Activated T-helper 2 cell treated with anti-CD3 and anti-CD28 coated beads, Interferon-gamma antibody, Interleukin-2, Interleukin-4, amounts not matched to agents 10 μg/mL and 5 μg/mL and 100 μg/mL, durations not matched to agents 14 hours and 24 hours and 36 hours (primary cell): ENCODE measurements at places on chromosomes 1 and 21. TPM values are rescaled to one million over a fixed set of nuclear protein-coding genes. Genes with fewer than 3 reads are reported as not detected.

The CAMK2N1 gene
- total RNA-seq, result 2.2 TPM in 2 replicates

The PRELP gene
- total RNA-seq, result not detected in 2 replicates

GRCh38 chr1:165650981-165651625, 20.1 kb downstream of the MGST3 start:
- DNase-seq, result no peak

DNA sequence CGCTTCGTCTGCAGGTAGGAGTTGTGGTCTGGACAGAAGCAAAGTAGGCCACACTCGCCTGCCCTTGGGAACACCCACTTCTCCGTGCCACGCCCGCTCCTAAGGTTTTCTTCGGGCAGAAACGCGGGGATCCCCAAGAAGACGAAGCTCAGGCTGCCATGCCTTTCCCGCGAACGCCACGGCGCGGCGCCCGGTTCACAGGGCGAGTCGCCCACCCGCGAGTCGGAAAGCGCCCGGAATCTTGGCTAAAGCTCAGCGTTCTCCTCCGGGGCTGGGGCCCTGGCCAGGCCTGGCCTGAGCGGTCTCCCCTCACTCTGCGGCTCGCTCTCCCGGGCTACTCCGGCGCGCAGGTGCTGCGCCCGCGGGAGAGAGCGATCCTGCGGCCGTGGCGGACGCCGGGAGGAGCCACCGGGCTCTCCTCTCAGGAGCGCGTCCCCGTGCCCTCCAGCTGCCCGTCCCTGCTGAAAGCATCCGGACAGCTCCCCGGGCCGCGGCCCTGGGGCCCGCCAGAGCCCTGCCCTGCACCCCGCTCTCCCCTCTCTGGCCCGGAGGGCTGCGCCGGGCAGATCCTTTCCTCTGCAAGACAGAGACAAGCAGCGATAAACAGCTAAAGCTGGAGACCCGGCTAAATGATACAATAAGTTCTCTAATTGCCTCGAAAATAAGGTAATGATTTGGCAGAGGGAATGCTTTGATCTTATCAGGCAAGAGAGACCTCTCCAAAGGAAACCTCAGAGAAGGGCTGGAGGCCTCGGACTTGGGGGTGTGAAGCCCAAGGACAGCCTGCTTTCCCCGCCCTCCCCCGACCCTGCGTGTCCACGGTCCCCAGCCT, 6.7 kb upstream of the WNT2B start:
- peak; percentile 22 for DNase-seq

- DNase-seq, result no peak
Measured at GRCh38 chr1:53590531-53591515, 131.6 kb downstream of the DMRTB1 start.

DNA sequence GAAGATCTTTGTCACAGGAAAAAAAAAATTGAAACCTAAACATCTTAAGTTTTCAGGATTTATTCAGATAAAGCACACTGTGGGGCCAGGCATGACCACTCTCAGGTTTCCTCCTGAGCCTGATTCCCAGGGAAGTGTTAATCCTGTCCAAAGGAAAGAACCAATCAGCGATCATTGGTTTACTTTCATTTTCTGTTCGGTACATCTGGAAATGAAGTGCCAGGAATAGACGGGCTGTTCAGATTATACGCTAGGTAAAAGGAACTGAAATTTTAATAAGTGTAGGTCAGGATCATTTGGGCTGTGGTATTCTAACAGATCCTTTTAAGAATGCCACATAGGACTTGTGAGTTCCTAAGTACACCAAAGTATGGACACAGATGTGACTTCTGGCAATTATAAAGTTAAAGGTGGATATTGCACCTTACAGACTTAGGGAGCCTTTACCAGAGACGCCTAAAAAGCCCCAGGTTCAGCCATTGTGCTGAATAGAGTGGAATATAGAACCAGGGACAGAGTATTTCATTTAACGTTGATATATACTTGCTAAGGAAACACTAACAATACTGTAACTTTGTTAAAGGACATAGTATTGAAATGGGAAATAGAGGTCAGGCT, 9.3 kb upstream of the CACYBP start:
- DNase-seq, result no peak

DNA sequence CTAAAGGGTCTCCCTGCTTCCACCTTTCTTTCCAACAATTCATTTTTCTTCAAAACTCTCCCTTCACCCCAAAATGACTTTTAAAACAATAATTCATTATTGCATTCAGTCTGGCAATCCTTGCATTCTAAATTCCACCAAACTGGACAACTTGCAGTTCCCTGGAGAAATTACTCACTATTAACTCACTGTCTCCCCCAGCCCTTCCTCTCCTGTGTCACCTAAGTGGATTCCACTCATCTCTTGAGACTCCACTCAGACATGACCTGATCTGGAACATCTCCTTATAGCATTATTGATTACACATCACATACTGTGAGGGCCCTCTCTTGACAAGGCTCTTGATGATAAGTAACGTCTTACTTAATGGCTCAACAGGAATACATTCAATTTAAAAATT, 257.1 kb downstream of the BRINP2 start:
- DNase-seq, result no peak

- no peak for DNase-seq
Measured at GRCh38 chr1:71343686-71344416, 263.0 kb upstream of the ZRANB2 start.

GRCh38 chr1:186634511-186634910, 45.7 kb downstream of the PTGS2 start:
- no peak for DNase-seq

GRCh38 chr1:22414244-22414751, 37.4 kb upstream of the ZBTB40 start:
- DNase-seq, result no peak

DNA sequence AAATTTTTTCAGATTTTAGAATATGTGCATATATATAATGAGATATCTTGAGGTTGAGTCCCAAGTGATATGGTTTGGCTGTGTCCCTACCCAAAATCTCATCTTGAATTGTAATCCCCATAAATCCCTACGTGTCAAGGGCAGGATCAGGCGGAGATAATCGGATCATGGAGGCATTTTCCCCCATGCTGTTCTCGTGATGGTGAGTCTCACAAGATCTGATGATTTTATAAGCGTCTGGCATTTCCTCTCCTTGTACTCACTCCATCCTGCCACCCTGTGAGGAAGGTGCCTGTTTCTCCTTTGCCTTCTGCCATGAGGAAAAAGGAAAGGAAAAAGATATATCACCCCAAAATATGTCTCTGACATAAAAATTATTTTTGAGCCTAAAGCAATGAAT, 64.6 kb downstream of the TOR3A start:
- no peak for DNase-seq

DNA sequence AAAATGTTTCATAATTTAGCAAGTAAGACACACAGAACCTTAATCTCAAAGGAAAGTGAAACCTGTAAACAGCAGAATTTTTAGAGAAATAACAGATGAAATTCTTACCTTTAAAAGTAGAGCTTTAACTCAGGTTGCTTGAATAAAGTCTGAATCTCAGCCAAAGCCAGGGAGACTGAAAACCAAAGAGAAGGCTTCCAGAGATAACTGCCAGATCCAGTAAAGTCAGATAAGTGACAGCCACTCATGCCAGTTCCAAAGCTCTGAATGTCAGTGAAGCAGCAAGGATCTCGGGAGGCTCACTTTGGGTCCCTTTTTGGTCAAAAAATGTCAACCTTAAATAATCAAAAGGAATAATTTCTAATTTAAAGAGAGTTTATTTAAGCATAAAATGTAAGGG, 199.9 kb upstream of the CHRM3 start:
- no peak for DNase-seq

- no peak for DNase-seq
Measured at GRCh38 chr1:205045146-205045545, 2.1 kb downstream of the CNTN2 start.

The MIXL1 gene
- total RNA-seq, result 0.39 TPM in 1 of 2 replicates, not detected in the other

DNA sequence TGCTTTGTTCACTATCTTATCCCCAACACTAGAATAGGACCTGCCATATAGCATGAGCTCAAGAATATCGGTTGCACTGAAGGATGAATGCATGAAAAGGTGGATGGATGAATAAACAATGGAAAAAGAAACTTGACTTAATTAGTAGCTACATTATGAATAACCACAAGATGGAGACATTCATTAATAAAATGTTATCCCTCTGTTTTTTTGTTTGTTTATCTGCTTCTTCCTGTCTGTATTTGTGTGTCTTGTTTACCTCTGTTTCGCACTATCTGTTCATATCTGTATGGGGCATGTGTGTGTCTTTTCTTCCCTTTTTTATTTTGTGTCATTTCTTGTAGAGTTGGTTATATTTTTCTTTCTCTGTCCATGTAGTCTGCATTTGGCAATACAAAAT, 1.1 kb upstream of the OR14I1 start:
- DNase-seq, result no peak

DNA sequence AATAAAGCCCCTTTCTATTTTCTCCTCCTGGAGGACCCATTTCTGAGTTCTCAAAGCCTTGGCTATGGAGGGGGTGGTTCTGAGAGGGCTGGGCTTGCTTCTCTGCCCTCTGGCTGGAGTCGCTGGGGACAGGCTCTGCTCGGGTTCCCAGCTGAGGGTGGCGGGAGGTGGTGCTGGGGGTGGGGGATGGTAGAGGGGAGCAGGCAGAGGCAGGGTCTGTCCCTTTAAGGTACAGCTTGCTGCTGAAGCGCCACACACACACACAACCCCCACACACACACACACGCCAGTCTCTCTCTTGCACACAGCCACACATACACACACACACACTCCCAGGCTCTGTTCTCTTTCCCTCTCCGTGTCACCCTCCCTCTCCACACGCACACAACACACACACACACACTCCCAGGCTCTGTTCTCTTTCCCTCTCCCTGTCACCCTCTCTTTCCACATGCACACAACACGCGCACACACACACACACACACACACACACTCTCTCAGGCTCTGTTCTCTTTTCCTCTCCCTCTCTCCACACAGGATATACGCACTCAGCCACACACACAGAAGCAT, 69.8 kb upstream of the SSBP3 start:
- DNase-seq, result no peak

The TRIM67 gene
- total RNA-seq, result not detected in 2 replicates

GRCh38 chr1:159911326-159912070, 11.5 kb upstream of the CFAP45 start:
- no peak for DNase-seq

DNA sequence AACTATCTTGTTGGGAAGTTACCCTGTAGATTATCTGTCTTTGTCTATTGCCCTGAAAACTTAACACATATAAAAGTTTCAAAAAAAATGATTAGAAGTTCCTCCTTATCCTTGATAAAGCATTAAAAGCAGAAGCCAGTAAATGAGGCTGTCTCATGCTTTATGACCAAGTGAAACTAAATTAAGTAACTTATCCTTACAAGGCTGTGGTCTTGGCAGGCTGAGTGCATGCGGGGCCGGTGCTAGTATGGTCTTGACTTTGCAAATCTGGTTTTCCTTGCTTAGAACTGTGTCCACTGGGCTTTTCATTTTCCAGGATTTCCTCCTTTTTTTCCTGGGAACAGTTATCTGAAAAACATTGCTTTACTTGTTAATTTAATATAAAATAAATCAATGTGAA, 43.1 kb downstream of the PCNX2 start:
- DNase-seq, result no peak

The CELSR2 gene
- total RNA-seq, result 3.8 and 4.3 TPM in 2 replicates

DNA sequence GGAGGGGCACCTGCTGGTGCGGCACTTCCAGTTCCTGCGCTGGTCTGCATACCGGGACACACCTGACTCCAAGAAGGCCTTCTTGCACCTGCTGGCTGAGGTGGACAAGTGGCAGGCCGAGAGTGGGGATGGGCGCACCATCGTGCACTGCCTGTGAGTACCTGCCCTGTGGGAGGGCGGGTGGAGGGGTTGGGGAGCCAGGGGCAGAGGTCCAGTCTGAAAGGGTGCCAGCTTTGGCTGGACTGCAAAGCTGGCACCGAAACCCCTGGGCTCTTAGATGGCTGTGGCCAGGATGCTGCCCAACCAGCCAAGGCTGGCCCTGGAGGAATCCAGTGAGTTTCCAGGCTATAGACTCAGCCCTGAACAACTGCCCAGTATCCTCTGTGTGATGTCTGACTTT, 87.3 kb downstream of the PTPRU start:
- no peak for DNase-seq

DNA sequence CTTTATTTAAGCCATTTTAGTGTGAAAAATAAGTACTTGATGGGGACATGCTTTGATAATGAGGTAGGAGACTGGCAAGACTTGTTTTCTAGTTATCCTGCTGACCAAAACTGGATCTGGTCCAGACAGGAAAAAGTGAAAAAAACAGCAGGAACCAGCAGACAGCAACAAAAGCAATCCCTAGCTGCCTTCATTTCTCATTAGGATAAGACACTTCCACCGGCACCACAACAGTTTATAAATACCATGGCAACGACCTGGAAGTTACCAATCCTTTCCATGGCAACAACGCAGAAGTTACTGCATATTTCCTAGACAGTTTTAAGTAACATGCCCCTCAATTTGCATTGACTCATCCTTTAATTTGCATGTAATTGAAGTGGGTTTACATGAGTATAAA, 993.8 kb upstream of the NCAM2 start:
- DNase-seq, result no peak

DNA sequence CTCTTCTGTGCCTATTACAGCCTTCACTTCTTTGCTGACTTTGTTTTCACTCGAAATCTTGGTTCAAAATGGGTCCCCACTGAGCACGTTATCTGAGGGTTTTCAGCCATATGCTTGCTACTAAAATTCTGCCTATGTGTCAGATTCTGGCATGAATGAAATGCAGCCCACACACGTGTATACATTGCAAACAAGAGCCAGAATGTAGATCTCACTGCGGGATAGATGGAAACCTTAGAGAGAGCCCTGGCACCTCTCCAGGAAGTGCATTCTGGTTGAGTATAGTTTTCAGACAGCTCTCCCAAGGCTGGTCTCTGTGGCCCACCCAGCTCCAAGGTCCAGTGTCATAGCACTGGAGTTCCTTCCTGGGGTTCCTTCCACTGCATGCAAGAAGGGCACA, 234.7 kb upstream of the GJB5 start:
- no peak for DNase-seq

DNA sequence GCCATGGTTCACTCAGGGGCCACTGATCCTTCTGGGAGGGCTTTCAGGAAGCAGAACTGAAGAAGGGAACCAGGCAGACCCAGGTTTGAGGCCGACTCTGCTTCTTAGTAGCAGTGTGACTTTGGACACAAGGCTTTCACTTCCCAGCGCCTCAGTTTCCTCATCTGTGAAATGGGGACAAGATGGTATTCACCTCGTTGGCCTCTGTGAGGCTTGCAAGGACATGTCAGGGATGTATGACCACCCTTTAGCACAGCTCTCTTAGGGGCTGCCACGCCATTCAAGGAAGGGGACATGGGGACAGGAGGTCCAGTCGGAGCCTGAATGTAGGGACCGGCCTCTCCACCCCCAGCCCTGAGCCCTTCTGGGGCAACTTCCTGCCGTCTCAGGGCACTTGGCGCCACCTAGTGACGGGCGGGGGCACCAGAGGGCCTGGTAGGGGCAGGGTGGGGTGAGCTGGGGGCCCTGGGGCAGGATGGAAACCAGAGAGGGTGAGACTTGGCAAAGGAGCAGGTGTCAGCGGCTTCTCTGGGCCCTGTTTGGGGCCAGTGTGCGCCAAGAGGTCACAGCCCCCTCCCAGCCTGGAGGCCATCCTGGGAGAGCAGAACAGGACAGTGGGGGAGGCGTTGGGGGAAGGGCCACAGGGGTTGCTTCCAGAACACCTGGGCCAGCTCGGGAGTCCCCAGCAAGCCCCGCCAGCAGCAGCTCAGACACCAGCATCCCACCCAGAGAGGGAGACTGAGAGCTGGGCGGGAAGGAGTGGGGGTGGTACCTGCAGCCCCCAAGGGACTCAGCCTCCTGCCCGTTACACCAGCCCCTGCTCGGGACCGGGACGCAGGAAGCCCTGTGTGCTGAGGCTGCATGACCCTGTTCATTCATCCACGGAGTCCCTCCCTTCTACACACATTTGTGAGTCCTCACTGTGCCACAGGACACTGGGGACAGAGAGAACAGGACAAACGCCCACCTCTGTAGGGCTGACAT, 102.5 kb upstream of the TARDBP start:
- DNase-seq, result peak; percentile 51
